ENCODE measurements at places on chromosomes 6 and 20.

DNA sequence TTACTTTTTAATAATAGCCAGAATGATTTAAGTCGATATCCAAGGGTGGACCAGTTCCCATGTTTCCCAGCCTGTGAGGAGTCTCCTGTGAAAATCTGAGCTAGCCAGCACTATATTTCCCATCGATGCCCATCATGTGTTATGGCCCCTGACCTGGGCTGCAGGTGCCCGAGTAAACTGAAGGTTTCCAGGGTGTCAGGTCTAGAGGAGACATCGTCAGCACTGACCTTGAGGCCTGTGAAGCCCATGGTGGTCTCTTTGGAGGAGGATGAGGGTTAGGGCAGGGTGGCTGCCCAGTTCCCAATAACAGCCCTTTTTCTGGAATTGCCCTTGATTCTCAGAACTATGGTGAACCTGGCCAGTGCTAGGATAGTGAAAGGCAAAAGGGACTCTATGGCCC is 63.0 kb upstream of the TOP1 start:
- DNase-seq: no peak

- no peak for DNase-seq
These were observed 75.1 kb upstream of the SCGN start for GRCh38 chr6:25576919-25577318.

DNA sequence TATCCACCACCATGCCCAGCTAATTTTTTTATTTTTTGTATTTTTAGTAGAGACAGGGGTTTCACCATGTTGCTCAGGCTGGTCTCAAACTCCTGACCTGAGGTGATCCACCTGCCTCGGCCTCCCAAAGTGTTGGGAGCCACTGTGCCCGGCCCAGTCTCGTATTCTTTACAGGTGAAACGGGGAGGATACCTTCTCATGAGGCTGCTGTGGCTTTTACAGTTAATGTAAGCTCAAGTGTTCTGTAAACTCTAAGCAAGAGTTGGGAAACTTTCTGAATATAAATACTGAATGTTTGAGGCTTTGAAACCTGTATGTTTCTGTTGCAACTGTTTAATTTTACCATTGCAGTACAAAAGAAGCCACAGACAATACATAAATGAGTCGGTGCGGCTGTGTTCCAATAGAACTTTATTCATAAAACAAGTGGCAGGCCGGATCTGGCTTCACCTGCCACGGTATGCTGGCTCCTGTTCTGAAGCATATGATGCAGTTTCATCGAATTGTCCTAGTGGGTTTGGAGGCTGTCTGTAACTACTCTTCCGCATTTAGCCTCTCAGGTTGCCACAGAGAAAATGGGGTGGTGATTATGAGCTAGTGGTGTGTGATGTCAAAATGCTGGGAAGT is 192.5 kb upstream of the ZFP64 start:
- no peak for DNase-seq

DNA sequence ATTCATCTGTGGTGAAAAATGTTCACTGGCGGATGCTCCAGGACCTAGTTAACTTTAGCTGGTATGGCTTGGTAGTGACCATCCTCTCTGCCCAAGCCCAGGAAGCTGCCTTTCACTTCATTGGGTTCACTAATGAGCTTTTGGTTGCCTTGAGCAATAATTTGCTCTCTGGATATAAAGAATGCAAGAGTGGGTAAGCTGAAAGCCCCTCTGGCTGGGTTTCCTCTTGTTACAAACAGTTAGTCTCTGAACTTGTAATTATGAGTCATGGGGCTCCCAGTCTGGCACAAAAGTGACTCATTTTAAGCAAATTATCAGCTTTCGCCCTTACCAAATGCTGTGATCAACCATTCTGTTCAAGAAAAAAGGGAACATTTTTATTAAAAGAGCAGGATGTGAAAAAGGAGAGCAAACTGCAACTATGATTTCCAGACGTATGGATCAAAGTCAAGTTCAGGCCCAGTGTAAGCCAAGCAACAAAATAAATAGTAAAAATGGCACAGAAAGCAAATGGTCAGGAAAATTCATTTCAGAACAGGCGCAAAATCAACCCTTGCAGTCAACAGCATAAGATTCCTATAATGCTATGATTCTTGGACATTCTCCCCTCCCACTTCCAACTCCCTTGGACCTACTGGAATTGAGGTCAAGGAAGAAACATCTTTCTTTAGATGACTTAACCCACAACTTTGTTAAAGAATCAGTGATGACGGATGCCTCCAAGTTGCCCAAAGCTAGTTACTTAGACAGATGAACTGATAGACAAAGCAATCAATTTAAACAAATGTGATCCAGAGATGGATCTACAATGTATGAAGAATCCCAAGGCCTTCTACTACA is 130.0 kb upstream of the KCNK16 start:
- DNase-seq: no peak

DNA sequence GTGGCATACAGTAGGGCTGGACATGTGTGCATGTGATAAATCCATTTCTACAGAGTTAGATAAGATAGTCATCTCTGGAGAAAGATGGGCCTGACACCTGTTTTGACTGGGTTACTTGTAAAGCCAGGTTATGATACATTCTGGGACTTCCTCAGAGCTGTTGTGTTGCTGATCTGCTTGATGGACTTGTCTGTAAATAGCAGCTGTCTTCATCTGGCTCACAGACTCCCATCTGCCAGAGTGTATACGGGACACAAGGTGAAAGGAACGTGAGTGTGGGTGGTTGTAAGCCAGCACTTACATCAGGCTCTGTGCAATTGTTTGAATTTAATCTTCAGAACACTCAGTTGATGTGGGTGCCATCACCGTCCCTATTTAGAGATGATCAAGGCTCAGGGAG is 49.8 kb downstream of the ZDHHC14 start:
- DNase-seq: no peak
